ENCODE measurements at places on chromosomes 2 and 18.

GRCh38 chr2:162196638-162197037, 44.6 kb upstream of the GCG start:
- no peak for DNase-seq

GRCh38 chr2:157441072-157441454, 2.8 kb downstream of the CYTIP start:
- no peak for DNase-seq

GRCh38 chr2:22995576-22995975, 389.4 kb upstream of the KLHL29 start:
- no peak for DNase-seq

DNA sequence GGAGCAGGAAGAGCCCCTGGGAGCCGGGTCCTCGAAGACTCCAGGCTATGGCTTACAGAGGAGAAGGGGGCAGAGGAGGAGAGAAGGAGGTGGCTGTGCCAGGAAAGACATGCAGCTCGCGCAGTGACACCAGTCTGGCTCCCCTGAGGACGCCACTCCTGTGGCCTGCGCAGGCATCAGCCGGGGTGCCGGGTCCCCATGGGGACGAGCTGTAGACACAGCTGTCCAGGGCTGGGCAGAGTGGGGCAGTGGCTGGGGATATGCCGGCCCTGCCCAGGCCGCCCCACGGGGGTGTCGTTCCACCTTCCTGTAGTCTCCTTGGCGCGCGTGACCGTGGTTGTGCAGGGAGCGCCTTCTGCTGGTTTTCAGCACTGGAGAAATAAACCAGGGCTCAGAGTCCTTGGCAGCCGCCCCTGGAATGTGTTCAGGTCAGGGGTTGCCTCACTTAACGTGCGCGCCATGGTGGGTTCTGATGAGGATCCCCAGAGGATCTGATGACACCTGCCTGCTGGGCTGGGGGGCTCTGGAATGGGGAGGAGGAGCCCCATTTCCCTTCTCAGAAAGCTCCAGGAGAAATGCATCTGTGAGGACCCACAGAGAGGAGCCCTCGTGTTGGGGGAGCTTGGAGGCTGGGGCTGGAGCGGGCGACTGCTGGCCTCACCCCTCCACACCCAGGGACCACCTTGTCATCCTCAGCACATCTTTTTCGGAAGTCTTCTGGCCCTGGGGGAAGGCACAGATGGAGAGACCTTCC, 26.7 kb downstream of the RAMP1 start:
- DNase-seq, result no peak

- no peak for DNase-seq
Observed at GRCh38 chr2:47893771-47894170, 12.5 kb downstream of the FBXO11 start.

GRCh38 chr2:97994476-97994875, 1.3 kb downstream of the TMEM131 start:
- no peak for DNase-seq

DNA sequence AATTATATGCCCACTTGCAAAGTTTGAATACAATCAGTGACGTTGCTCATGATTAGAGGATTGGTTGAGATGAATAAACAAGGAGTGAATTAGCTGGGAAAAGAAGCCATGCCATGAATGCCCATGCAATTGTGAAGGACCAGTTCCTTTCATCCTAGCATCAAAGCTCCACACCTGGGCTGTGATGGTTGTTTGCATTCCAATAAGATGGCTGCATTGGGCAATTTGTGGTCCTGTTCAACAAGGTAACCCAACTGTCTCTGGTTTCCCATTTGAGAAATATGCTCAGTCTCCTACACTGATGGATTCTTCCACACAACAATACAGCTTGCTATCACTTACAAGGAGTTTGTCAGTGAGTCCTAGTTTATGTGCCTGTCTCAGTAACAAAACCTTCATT, 550.2 kb downstream of the STK39 start:
- no peak for DNase-seq

- no peak for DNase-seq
Observed at GRCh38 chr2:233386382-233387041, 32.2 kb downstream of the DGKD start.

- no peak for DNase-seq
Observed at GRCh38 chr2:120204945-120205670, 18.1 kb downstream of the TMEM185B start.

- no peak for DNase-seq
Observed at GRCh38 chr18:35141567-35142274, 99.1 kb upstream of the ZNF397 start.

- no peak for DNase-seq
Observed at GRCh38 chr2:21165350-21165749, 41.6 kb downstream of the TDRD15 start.

DNA sequence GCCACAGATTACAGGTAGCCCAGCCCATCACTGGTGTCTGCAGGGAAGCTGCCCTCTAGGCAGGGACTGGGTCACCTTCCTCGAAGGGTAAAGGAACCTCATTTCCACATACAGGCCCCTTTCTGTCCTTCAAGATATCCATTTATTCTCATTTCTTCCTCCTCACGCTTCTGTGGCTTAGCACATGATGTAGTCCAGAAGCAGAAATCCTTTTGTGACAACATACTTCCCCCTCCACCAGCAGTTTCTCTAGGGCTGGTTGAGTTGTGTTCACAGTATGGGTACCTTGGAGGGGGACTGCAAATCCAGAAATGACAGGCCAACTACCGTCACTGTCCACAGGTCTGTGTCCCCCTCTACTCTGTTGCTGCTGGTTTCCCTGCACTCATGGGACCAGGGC, 364.9 kb downstream of the ANAPC1 start:
- DNase-seq, result no peak

DNA sequence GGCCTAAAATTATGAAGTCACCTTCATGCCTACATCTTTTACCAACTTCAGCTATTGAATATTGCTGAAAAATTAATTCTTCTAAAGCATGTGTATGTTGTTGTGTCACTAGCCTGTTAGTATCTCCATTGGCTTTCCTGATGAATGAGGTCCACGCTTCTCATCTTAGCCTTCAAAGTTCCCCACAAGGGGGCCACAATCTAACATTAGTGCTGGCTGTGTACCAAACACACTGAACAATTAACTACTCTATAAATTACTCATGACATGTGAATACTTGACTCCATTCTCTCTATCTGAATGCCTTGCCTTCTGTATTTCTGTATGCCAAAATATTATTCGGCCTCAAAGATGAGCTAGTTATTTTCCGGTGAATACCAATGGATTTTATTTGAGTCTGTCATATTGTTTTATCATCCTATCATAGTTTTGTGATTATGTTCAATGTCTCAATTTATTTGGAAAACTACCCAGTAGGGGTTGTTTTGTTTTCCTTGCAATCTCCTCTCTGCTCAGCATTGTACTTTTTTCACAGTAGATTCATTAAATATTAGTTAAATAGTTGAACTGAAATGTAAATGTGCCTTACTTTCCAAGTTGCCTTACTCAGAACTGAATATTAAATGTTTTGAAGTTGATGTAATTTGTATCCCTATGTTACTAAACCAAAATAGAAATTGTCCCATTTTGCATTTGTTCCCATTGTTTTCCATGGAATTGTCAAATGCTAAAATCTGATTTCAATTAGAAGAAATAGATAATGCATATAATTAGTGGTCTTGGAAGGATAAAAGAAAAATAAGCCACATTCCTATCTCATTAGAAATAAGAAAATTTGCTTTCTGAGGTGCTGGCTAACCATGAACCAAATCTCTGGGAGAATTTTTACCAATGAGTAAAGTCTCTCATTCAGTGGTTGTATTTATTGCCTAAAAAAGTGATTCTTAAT, 208.4 kb upstream of the COL3A1 start:
- no peak for DNase-seq

DNA sequence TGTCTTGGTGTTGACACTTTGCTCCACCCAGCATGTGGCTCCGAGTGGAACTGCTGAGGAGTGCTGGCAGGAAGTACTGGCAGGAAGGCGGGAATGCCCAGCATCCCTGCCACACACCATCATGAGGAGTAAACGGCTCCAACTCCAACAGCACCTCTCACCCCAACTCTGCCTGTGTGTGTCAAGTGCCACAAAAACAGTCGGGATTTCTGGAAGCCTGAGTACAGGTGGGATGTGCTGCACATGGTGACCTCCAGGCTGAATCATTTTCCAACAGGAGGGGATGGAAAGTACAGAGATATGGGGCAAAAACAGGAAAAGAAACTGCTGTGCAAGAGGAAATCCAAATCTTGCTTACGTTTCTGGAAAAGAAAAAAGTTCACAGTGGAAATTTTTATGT, 53.6 kb downstream of the PARD6G start:
- DNase-seq, result no peak

- no peak for DNase-seq
Observed at GRCh38 chr2:203984-204383, 59.8 kb downstream of the SH3YL1 start.

GRCh38 chr2:68925295-68925896, 27.3 kb downstream of the GKN2 start:
- no peak for DNase-seq

- DNase-seq, result no peak
Observed at GRCh38 chr2:69020496-69021426, 7.8 kb downstream of the ANTXR1 start.

DNA sequence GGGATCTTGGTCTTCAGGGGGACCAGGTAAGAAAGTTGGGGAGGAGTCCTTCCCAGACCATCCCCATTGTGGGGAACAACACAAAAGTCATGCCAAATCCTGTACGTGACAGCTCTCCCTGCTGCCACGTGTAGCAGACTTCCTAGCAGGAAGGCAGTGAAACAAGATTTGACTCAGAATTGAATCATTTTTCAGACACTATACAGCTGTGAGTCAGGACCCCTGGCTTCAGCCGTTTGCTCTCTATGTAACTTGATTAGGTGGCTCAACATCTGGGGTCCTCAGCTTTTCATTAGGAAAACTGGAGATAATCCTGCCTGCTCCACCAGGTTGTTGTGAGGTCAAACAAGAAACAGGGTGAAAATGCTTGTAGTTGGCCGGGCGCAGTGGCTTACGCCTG, 32.9 kb upstream of the PDCL3 start:
- no peak for DNase-seq

- DNase-seq, result no peak
Observed at GRCh38 chr2:10331027-10331701, 28.5 kb downstream of the HPCAL1 start.

- DNase-seq, result peak; percentile 88
Observed at GRCh38 chr2:2333076-2333475, 2.0 kb upstream of the MYT1L start.

- DNase-seq, result no peak
Observed at GRCh38 chr2:232562515-232563151, 12.1 kb downstream of the EIF4E2 start.

- no peak for DNase-seq
Observed at GRCh38 chr2:112920923-112921532, 10.1 kb downstream of the IL37 start.

DNA sequence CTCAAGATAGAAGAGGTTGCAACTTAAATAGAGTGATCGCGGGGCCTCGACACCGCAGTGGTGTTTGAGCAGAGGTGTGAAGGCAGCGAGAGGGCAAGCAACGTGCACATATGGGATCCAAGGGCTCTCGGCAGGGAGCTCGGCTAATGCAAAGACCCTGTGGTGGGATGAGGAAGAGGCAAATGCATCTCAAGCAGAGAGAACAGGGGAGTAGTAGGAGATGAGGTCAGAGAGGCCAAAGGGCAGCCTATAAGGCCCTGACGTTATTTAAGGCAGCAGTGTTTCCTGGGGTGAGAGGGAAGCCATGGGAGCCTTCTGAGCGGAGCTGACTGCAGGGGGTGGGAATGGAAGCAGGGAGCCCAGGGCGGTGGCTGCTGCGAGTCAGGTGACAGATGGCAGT, 74.5 kb downstream of the MRPS9 start:
- no peak for DNase-seq

DNA sequence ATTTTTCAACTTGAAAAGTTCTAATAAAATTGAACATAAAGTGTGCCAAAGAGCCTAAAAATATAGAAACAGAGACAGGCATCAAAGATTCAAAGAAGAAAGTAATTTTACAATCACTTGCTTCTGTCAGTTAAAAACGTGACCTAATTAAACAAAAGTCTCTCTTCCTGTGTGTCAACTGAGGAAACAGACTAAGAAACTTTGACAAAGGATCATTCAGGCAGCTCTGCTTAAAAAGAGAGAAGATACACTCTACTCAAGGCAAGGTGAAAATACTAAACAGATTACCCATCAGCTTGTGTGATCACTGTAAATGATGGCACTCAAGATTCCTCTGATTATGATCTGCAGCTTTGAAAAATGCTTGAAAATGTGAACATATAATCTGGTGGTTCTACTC, 47.8 kb downstream of the DYM start:
- DNase-seq, result no peak

DNA sequence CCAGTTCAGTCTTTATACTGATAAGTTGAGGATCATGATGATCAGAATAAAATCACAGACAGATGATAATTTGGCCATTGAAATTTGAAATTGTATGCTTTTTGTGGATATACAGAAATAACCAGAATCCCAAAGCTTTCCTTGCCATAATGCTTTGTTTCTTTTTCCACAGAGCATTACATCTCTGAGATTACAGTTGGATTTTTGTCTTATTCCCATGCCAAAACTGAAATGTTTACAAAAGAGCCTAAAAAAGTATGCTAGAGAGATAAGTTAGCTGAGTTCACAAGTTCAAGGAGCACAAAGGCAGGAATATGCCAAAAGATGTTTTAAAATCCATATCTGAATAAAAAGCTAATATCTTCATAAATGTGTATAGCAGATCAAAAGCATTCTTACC, 321.3 kb downstream of the PID1 start:
- DNase-seq, result no peak

GRCh38 chr2:130355172-130355577, 681 bp upstream of the PTPN18 start:
- no peak for DNase-seq

DNA sequence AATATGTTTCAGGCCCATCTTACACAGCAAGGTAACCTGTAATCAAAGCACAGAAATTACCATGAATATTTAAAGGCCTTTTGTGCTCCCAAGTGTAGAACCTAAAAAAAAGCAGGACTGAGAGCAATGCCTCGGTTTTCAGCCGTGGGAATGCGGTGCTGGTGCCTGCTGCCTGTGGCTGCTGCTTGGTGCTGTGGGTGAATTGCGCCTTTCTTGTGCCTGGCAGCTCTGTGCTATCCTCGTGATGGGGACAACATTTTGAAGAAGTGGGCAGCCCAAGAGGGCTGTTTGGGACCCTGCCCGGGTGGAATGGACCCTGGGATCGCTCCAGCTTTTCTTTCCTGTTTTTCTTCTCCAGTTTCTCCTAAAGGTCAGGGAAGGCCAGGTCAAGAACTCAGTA, 91.2 kb downstream of the ASAP2 start:
- DNase-seq, result no peak

- no peak for DNase-seq
Observed at GRCh38 chr2:149076863-149077412, 38.4 kb downstream of the LYPD6B start.

- no peak for DNase-seq
Observed at GRCh38 chr2:141021109-141021508, 1109.7 kb downstream of the LRP1B start.

Measured in NCI-H1436 treated with DMSO at 0.1 percent for 48 hours (cell line).